Upper lobe of right lung (tissue), 1 donor: ENCODE measurements at places on chromosomes 16 and 17.
A peak's percentile ranks its signal among the peaks of the same experiment; 100 is the strongest.

- H3K4me1 ChIP-seq = peaks cover 61% of the 10 kb centered on the region
- no peak for DNase-seq
- H3K27ac ChIP-seq = peak overlapping the region; percentile 8
Measured at GRCh38 chr17:64154717-64155116, 24.8 kb upstream of the ERN1 start.

DNA sequence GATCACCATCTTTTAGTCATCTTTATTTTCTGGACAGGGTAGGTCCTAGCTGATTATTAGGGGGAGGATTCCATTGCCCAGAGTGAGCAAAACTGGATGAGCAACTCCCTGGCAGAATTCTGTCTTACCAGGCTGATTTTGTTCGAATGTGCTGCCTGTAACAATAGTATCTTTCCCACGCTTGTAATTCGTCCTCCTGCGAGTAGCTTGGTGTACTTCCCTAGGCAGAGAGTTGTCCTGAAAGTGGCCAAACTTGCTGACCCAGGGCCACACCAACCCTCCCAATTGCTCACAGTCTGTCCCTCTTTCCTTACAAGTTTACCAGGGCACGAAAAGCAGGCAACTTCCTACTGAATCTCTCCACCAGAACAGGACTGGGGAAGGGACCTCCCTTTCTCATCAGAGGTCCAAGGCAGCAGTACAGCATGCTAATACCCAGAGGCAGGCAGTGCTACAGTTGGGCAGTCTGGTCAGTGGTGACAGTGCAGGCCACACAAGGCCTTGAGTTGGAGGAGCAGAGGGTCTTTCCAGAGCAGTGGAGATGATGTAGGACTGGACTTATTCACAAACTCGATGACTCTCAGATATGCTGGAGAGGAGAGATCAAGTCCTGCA lies 67.8 kb upstream of the NLK start:
- DNase-seq = no peak
- H3K27ac ChIP-seq = no peak overlapping the region
- no peaks in the 10 kb centered on the region for H3K4me1 ChIP-seq
- H3K27me3 ChIP-seq = no peaks in the 10 kb centered on the region

GRCh38 chr17:35743626-35744328 lies 9.3 kb downstream of the GAS2L2 start:
- H3K36me3 ChIP-seq = no peaks in the 10 kb centered on the region
- peak; percentile 20 for DNase-seq
- no peak overlapping the region for H3K4me3 ChIP-seq
- peaks cover 8% of the 10 kb centered on the region for H3K4me1 ChIP-seq
- H3K27ac ChIP-seq = no peak overlapping the region
- H3K27me3 ChIP-seq = peaks cover 55% of the 10 kb centered on the region

DNA sequence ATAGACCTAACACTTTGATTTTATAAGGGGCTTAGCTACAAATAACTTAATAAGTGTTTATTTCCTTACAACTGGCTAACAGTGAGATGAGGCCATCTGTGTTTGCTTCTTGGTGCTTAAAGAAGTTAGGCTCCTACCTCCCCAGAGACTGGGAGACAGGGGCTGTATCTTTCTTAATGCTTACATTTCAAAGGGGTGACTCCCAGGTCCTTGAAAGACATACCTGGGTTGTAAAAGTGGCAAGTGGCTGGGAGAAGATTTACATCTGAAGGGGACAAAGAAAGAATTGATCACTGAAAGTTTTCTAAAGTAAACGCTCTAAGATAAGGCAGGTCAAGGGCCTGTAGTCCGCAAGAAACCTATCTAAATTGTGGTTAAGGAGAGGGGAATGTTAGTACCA lies 196.8 kb downstream of the CNTNAP4 start:
- DNase-seq = no peak
- no peak overlapping the region for H3K4me3 ChIP-seq
- no peaks in the 10 kb centered on the region for H3K27me3 ChIP-seq
- no peaks in the 10 kb centered on the region for H3K36me3 ChIP-seq

GRCh38 chr16:47866423-47866822 lies 289.4 kb downstream of the ABCC12 start:
- H3K27me3 ChIP-seq = no peaks in the 10 kb centered on the region
- DNase-seq = no peak
- peaks cover 4% of the 10 kb centered on the region for H3K4me1 ChIP-seq

DNA sequence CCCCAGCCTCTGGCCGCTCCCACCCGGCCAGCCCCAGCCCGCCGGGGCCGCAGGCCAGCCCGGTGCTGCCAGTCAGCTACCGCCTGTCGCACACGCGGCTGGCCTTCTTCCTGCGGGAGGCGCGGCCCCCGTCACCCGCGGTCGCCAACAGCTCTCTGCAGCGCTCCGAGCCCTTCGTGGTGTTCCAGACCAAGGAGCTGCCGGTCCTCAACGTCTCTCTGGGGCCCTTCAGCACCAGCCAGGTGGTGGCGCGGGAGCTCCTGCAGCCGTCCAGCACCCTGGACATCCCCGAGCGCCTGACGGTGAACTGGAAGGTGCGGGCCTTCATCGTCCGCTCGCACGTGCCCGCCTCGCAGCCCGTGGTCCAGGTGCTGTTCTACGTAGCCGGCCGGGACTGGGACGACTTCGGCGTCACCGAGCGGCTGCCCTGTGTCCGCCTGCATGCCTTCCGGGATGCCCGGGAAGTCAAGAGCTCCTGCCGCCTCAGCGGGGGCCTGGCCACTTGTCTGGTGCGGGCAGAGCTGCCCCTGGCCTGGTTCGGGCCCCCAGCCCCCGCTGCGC lies 46.8 kb downstream of the TMEM132E start:
- no peaks in the 10 kb centered on the region for H3K36me3 ChIP-seq
- peaks cover 70% of the 10 kb centered on the region for H3K27me3 ChIP-seq
- H3K27ac ChIP-seq = no peak overlapping the region

DNA sequence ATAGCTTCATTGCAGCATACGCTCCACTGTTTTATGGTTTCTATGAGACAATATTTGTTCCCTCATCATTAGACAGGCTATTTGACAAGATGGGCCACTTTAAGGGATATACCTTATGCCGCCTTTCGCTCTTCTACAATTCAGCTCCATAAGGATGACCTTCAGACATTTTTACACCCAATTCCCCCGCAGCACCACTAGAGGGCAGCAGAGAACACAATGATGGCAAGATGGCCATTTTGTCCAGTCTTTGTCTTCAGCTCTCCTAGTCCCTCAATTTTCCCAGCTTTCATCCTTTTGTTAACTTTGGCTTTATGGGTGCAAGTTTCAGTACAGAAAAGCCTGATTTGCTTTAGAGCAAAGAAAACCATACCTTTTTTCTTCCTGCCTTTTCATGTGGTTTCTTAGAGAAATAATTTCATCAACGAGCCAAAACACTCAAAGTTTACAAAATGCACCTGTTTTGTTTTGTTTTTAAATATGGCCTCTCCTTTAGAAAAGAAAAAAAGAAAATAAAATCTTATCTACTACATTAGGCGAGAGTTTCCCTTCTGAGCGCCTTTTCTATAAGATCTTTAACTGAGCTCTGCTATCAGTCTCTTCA lies 355.3 kb downstream of the TOX3 start:
- no peak overlapping the region for H3K27ac ChIP-seq
- H3K4me1 ChIP-seq = no peaks in the 10 kb centered on the region
- DNase-seq = peak; percentile 66
- H3K4me3 ChIP-seq = no peak overlapping the region
- H3K36me3 ChIP-seq = no peaks in the 10 kb centered on the region

DNA sequence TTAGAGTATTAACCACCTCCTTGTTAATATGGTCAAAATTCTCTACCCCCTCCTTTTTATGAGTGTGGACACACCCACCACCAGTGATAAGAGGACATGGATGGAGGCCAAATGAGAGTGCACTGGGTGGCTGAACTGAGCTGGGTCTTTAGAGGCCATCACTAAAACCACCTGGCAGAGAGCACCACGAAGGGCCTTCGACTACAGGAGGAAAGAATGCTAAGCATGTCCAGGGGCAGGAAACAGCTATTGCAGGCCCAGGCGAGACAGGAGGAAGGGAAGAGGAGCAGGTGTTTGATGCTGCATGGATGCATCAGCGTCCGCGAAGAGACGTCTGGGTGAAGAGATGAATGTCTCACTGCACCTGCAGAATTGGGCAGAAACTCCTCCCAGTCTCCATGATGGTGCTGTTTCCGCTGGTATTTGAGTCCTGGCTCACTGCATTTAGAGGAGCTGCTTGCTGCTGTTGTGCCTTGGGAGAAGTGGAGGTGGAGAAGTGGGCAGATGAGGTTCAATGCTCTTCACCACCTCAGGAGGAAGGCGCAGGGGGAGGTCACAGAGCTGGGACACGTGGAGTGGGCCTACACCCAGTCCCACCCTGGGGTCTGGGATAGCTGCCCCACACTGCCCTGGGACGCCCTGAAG lies 33.2 kb downstream of the SPHK1 start:
- H3K27ac ChIP-seq = no peak overlapping the region
- H3K4me1 ChIP-seq = peaks cover 16% of the 10 kb centered on the region
- no peaks in the 10 kb centered on the region for H3K36me3 ChIP-seq
- no peak overlapping the region for H3K4me3 ChIP-seq

DNA sequence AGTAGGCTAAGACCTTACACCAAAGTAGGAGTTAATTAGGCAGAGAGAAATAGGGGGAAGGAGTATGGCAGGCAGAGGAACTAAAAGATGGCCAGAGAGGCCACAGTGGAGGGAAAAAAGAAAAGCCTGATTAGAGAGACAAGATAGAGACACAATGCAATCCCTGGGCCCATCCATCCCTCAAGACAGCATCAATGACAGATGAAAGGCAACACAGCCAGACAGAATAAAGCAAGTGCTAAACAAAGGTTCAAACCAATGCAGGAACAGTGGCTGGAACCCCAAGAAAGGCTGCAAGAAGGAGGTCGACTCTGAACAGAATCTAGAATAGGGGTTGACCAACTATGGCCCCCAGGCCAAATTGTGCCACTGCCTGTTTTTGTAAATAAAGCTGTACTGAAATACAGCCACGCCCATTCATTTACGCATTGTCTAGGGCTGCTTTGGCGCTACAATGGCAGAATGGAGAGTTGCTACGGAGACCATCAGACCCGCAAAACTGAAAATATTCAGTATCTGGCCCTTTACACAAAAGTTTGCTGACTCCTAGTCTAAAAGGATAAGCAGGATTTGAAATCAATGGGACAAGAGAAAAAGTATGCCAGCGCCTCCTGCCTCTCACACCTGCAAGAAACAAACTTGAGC lies 473.3 kb upstream of the PSMD7 start:
- no peak overlapping the region for H3K4me3 ChIP-seq
- H3K4me1 ChIP-seq = no peaks in the 10 kb centered on the region
- DNase-seq = no peak
- H3K36me3 ChIP-seq = no peaks in the 10 kb centered on the region
- H3K27me3 ChIP-seq = no peaks in the 10 kb centered on the region
- H3K27ac ChIP-seq = no peak overlapping the region
